Mammary epithelial cell (primary cell): ENCODE measurements at places on chromosomes 1 and 21.

DNA sequence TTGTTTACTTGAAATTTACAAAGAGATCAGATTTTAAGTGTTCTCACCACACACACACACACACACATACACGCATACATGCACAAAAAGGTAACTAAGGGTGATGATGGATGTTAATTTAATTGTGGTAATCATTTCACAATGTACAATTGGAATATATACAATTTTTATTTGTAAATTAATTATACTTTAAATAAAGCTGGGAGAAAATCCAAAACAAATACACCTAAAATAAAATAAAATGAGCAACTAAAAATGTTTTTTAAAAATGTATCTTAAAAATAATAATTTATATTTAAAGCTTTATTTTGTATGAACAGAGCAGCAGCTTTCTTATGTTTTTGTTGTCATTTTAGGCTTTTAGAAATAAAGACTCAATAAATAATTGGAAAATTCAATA is 8.2 kb upstream of the INSL5 start:
- DNase-seq = no peak

DNA sequence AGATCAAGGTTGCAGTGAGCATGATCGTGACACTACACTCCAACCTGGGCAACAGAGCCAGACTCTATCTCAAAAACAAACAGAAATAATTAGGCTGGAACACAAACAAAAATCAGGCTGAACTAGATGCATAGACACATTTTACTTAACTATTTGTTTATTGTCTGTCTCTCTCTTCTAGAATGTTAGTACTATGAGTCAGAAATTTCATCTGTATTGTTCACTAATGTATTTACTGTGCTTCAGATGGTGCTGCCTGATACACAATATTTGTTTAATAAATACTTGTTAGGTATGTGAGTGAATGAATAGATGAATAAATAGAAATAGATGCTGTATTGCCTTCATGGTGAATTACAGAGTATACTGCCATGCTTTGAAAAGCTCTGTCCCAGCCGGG is 6.0 kb upstream of the LIN28A start:
- no peak for DNase-seq

DNA sequence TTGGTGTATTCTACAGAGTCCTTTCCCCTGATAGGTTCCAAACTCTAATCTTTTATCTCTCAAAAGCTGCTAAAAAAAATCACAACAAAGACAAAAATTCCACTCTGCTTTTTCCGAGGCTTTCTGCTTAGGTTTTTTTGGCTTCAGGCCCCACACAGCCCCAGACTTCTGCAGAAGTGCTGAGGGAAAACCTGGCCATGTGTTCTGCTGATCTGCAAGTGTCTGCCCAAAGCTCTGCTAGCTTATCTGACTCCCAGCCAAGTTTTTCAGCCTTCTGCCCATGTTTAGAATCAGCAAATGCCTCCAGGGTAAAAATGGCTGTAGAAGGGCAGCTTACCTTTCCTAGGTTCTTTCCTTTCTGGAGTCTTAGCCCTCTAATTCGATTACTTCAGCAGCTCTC is 28.4 kb downstream of the DISP3 start:
- DNase-seq = no peak

- no peak for DNase-seq
Observed at GRCh38 chr1:208179961-208180409, 64.2 kb downstream of the PLXNA2 start.

DNA sequence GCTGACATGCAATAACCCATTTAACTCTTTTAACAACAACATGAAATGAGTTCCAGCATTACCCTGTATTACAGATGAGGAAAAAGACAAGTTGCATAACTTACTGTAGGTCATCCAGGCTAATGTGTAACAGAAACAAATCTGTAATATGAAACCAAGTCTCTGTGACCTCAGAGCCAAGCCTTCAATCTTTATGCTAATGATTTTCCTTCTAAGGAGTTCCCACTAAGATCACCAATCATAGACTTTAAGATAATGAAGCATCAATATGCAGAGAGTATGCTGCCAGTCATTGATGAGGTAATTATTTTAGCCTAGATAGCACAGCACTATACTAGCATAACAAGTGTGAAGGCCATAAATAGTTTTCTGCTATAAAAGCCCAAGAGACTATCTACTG is 35.6 kb upstream of the RNPC3 start:
- peak; percentile 32 for DNase-seq

- DNase-seq = peak; percentile 58
Observed at GRCh38 chr1:202210385-202210784, 16.8 kb downstream of the LGR6 start.

DNA sequence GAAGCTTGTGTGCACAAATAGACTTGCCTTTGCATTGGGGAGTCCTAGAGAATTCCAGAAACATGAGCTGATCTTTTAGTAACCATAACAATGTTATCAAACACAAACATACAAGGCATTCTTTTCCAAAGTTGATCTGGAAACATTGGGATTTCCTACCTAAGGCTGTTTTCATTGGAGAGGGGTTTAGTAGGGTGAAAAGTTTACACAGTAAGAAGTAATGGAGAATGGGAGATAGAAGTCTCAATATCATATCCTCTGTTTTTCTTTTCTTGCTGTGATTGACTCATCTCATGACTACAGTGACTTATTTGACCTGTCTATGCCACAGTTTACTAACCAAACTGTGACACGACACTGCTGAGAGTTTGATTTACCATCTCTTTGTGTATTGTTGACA is 65.6 kb upstream of the PLA2G4A start:
- peak; percentile 54 for DNase-seq

DNA sequence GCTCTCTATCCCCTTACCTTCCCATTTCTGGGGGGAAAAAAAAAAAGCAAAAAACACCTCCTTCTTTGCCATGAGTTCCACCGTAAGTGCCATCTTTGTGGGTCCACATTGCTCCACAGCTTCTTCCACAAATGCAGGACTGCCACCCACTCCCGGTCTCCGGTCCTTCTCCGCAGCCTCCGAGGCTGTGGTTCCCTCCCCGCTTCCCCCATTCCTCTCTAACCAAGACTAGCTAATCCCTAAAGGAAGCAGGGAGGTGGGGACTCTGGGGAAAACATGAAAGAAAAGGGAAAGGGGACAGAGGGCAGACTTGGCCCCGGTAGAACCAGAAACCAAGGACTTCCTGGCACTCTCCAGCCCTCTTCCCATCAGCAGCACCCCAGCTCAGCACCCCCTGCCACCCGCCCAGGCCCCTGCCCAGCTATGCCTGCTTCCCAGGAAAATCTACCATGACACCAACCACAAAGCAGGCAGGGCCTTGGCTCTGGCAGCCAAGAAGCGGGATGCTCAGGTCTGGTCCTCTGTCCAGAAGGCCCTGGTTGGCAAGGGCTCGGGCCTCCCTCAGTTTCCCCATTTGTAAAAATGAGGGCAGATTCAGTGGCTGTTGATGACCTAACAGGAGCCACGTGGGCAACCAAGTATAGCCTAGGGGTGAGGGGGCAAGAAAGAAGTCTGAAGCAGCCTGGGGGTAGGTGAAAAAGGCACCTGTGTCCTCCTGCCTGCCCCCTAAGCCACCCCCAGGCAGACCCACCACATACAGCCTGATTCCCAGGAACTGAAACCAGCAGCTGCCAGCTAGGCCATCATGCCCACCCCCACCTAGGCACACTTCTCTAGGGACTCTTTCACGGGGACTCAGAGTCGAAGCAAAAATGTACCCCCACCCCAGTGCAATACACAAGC is 2.5 kb downstream of the EPHA2 start:
- DNase-seq = no peak

DNA sequence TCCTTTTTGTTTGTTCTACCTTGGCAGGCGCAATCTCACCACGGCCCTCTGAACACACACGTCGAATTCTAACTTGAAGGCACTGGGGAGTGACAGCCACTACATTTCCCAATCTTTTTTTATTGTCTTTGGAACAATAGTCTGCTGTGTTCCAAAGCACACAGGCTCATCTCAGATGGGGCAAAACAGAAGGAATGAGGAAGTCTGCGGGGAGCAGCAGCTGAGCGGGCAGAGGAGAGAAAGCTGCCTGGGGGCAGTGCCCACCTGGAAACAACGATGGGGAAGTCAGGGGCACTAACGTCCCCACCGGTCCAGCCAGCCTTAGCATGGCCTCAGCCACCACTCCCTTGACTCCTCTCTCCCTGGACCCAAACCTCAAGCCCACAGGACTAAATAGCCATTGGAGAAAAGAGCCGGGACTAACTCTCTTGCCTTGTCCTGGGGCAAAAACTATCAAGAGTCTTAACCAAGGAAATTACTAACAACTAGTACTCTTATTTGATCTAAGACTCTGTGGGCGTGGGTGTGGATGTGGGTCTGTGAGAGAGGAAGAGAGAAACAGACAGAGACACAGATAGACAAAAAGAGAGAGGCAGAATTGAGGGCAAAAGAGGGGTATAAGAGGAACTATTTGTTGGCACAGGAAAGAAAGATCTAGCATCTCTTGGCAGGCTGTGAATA is 34.2 kb downstream of the SYF2 start:
- DNase-seq = peak; percentile 60

DNA sequence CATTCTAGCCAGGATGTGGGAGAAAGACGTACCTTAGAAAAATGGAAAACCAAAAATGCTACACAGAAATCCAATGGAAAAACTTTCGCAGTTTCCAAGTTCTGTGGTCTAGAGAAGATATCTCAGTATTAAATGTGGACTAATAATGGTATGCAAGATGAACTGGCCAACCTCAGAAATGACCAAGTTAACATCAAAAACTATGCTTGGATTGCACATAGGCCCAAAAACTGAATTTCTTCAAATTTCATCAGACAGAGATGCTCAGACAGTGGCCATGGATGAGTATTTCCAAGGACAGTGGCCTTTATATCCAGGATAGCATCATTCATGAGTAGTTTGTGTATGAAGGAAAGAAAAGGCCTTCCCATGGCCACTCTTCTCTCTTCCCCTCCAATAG is 132.2 kb downstream of the TIAM1 start:
- no peak for DNase-seq

DNA sequence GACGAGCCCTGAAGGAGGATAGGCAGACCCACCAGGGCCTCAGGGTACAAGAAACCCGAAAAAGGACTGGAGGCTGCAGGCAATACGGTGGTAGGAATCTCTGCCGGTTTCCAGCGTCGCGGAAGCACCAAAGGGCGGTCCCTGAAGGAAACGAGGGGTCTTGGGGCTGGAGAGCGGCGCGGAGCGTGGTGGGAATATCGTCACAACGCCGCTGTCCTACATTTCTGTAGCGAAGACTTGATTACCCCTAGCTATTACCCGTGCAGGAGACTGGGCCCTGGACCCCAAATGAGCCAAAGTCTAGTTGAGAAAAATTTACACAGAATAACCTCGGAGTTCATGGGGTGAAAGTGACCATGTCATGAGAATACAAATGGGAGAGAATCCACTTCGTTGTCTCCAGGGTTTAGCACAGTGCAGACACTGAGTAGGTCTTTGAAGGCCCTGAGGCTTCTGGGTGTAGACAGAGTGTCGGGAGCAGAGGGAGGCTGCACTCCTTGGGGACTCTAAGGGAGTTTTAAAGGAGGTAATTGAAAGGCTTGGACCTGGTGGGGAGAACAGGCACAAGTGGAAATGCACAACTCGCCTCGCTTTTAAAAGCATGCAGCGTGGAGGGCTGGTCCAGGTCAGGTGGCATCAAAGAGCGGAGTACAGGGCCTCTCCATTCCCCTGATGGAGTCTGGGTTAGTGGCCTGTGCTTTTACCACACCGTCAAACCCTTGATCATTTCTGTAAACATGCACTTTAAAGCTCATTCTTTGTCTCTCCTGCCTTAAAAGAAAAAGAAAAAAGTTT is 1.5 kb downstream of the ATP1A1 start:
- DNase-seq = peak; percentile 17

GRCh38 chr1:209527372-209527771 is 56.1 kb upstream of the CAMK1G start:
- peak; percentile 77 for DNase-seq

DNA sequence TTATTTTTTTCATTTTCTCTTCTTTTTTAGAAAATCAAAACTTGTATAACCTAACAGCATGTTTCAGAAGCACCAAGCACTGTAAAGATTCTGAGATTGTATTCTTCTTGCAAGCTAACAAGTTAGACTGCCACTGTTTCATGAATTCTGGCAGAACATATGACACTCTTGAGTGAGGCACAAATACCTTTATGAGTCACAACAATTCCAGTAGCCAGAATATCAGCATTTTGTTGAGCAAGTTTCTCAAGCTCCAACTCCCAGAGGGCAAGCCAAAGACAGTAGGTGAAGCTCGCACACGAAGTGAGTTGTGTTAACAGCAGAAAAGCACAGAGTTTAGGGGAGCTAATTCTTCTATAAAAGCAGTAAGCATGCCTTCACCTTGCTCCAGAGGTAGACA is 268.8 kb upstream of the NCAM2 start:
- no peak for DNase-seq

DNA sequence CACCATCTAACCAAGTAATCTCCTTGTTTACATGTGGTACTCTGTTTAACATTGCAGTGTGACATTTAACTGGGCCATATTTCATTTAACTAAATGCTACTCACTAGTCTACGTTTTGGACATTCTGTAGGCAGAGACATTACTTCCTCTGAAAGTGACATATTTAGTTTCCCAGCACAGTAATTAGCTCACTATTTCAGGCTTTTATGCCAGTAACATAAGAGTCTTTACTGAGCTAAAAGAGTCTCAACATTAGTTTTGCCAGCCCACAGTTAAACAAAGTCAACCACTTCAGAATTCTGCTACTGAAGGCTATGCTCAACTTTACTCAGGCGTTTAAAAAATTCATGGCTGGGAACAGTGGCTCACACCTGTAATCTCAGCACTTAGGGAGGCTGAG is 2.6 kb upstream of the TNFRSF9 start:
- no peak for DNase-seq

DNA sequence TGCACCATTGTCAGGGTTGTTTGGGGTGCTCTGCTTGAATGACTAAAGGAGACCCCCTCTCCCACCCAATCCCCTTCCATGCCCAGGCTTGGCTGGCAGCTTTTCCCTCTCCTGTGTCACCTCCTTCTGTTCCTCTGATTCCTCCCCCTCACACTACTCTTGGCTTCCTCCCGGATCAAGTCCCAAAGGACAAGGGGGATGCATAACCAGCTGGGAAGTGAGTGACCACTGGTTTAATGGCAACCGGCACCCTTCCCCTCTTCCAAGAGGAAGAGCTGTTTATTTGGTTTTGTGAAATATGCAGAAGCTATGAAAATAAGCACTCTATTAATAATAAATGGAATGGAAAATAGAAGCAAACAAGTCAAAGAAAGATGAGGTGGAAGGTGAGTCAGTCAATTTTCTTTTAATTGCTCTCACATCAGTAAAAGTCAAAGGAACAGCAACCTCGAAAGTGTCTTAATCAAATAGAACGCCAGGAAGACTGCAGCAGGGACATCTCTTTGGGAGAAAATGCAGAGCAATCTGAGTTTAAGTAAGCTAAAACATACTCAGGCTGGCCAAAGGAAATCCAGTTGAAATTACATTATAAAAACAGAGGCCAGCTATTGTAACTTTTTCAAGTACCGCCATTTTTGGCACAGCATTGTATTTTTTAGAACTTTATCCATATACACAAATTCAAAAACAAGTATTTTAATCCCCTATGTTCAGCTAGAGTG is 322.5 kb downstream of the SIPA1L2 start:
- no peak for DNase-seq

GRCh38 chr1:109668123-109668775 is 392 bp downstream of the GSTM2 start:
- no peak for DNase-seq

GRCh38 chr1:83067954-83068353 is 931.0 kb downstream of the TTLL7 start:
- DNase-seq = no peak
